ENCODE measurements at places on chromosomes 2 and 18.

DNA sequence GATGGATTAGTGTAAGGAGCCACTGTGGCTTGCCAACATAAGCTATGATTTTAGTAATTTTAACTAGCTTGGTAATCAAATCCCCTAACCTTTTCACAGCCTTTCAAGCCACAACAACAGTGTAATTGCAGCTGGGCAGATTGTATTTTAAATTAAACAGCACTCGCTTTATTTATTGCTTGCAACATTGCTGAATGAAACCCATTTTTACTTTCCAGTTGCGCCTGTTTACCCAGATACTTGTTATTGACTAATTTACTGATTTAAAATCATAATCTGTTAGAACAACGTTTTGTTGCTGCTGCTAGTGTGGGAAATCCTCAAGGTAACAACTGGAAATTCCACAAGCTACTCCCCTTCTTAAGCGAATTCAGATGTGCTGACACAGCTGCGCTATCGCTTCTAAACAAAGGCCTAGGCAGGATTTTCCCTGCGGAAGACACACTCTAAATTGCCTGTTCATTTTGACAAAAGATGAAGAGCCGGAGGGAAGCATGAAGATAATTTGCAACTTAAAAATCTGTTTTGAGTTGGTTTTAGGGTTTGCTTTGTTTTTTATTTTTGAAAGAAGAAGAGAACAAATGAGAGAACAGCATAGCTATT is 283.9 kb downstream of the ALPK2 start:
- no peak for DNase-seq

DNA sequence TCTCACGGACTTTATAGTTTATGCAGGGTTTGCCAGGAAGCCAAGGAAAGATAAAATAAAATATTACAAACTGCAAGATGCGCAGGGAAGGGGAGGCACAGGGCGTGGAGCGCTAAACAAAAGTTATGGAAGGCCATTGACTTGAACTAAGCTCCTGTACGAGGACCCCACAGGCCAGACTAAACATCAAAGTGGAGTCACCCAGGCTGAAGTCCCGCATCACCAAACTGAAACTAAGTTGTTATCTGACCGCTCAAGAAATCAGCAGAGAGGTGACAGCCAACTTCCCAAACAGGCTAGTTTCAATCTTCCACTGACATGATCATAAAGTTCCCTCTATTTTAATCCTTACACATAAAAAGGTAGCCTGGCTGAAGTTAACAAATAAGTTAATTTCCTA is 90.5 kb upstream of the YWHAQ start:
- DNase-seq = no peak

DNA sequence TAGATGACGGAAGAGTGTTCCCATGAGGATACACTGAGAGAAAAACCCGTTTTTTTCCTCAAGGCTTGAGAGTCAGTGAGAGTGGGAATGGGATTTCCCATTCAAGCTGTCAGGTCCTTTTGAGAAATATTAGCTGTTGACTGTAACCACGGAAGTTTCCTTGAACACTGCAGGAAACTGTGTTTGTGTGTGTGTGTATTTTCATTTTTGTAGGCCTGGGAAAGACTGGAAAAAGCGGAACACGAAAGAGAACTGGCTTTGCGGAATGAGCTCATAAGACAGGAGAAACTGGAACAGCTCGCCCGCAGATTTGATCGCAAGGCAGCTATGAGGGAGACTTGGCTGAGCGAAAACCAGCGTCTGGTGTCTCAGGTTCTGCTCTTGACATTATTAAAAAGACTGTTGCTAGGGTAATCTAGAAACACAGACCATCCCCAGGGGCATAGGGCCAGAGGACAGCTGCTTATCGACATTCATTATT is 98.8 kb upstream of the EML6 start:
- DNase-seq = no peak

DNA sequence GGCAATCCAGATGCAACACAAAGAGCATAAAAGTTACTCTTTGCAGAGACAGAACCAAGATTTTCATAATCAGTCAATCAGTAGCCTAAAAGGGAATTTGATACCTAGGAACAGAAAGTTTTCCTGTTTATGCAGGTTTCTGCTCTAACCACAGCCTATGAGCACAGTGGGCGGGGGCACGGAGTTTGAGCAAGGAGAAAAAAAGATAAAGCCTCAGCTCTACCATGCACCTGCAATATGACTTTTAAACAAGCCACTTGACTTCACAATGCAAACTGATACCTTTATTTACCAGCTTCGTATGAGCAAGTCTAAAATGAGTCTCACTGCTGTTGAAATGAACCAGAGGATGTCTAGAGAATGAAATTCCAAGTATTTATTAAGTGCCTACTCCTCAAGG is 5.6 kb upstream of the LRATD1 start:
- DNase-seq = no peak

- DNase-seq = no peak
These were observed 125.3 kb upstream of the KLF7 start for GRCh38 chr2:207290833-207291624.

- DNase-seq = no peak
These were observed 776.1 kb upstream of the RAB6C start for GRCh38 chr2:129203331-129203730.

DNA sequence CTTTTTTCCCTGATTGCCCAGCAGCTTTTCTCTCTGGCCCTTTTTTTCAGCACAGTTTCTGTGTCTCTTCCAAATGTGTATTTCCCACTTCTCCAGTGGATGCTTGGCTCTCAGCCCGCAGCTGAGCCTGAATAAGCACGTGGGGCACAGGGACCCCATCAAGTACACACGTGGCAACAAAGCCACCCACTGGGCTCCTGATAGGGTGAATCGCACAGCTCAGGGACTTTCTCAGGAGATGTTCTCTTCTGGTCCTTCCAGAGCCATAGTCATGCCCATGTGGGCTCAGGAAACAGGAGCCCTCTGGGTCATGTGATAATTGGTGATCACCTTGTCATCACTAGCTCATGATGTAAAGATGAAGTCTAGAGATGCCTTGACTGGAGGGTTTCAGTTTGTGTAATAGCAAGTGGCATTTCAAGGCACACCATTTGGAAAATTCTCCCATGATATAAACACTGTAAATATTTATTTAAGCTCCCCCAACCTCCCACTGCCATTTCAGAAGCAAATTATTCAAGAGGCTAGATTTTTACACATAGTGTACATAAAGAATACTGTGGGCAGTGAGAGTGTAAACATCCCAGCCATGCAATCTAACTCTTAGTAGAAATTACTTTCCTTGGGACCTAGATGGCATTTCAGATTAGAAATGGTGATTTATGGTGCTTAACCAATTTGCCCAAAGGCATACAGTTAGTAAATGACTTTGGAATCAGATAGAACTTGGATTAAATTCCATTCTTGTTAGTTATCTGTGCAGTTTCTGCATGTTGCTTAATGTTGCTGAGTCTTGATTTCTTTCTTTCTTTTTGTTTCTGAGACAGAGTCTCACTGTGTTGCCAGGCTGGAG is 597.5 kb downstream of the SLC4A3 start:
- peak; percentile 53 for DNase-seq

GRCh38 chr2:70094978-70095719 is 7.9 kb downstream of the PCBP1 start:
- DNase-seq = no peak

DNA sequence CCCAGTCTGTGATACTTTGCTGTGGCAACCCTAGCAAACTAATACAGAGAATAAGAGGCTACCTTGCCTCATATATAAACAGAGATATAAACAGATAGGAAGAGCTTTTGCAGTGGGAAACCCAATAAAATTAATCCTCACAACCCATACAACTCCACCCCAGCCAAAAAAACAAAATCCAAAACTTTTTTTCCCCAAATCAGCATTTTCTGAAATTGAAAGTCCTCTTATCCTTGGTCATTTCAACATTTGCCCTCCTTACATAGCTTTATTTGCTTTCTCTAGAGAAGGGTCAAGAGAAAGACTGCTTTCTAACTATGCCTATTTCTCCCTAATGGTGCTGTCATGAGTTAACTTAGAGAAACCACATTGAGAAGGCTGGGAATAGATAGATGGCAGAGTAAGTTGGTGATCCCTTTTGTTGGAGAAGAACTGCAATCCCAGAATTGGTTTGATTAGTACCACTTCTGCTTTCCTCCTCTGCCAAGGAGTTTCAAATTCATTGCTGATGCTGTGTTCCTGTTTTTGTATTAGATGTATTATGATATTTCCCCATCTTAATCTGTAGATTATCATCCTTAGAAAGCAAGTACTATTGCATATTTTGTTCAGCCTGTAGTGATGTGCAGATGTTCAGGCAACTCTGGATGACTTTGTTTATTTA is 76.5 kb upstream of the B3GNT2 start:
- DNase-seq = no peak

- no peak for DNase-seq
These were observed 277.0 kb downstream of the CPS1 start for GRCh38 chr2:210833403-210833802.

DNA sequence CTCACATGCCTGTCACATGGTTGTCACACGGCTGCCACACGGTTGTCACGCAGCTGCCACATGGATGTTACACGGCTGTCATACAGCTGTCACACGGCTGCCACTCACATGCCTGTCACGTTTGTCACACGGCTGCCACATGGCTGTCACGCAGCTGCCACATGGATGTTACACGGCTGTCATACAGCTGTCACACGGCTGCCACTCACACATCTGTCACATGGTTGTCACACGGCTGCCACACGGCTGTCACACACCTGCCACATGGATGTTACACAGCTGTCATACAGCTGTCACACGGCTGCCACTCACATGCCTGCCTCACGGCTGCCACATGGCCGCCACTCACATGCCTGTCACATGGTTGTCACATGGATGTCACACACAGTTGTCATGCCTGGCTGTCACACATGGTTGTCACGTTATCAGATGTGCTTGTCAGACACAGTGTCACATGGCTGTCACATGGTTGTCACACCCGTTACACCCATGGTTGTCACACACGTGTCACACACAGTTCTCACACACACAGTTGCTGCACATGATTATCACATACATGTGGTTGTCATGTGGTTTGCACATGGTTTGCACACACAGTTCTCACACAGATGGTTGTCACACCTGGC is 19.4 kb downstream of the KCNG2 start:
- DNase-seq = no peak

GRCh38 chr2:161052214-161052613 is 108.0 kb upstream of the TANK start:
- no peak for DNase-seq

DNA sequence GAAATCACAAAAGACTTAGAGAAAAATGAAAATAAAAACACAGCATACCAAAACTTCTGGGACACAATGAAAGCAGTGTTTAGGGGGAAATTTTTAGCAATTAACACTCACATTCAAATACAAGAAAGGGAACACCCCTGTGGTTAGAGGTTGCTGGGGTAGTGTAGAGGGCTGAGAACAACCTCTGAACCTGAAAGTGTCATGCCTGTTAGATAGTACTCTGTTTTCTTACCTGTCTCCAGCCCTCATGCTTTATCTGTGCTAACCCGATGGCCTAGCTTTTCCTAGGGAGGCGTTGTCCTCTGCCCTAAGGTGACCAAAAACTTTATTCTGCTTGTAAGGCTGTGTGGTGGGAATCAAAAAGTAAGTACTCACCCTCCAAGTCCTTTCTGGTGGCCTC is 122.6 kb upstream of the OTX1 start:
- no peak for DNase-seq

DNA sequence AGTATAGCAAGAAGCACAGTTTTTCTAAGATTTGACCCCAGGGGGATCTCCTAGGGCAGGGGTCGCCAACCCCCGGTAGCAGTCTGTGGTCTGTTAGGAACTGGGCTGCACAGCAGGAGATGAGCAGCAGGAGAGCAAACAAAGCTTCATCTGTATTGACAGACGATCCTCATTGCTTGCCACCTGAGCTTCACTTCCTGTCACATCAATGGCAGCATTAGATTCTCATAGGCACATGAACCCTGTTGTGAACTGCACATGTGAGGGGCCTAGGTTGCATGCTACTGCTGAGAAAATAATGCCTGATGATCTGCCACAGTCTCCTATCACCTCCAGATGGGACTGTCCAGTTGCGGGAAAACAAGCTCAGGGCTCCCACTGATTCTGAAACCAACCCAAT is 136.2 kb downstream of the RGPD3 start:
- no peak for DNase-seq

DNA sequence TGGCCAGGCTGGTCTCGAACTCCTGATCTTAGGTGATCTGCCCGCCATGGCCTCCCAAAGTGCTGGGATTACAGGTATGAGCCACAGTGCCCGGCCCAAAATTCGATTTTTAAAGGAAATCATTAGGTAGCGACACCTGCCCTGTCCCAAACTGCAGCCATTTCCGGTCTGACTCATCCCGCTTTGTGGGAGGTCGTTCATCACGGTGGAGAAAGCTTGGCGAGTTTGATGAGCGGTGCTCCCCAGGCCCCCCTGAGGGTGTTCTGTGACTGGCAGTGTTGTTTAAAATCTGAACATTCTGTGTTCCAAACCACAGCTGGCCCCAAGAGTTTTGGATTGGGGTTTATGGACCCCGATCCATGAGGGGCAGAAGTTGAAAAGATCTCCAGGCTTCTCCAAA is 53.0 kb upstream of the GLI2 start:
- DNase-seq = no peak

DNA sequence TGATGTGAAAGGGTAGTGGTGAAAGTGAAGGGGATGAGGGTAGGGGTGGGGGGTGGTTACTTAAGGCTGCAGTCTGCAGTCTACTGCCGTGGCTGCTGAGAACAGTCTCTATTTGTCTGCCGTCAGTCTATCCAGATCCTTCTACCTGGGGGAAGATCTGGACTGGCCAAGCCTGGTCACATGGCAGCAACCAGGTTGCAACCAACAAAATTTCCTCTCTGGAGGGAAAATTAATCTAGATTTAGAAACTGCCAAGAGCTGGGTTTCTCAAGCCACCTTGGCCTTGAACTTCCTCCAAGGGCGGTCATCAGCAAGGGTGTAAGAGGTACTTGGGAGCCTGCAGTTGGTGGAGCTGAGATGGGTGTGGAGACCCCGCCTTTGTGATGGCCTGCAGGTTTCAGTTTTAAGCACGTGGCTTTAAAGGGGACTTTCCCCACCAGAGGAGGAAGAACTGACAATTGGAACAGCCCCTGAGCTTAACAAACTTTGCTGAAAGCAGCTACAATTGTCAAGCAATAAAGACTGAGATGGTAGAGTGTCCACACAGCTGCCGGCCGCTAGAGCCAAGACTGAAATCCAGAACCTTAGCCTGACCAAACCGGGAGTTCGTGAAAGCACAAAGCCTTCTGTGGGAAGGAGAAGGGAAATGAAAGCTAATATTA is 31.4 kb upstream of the KCMF1 start:
- DNase-seq = no peak

GRCh38 chr2:199019898-199020507 is 437.7 kb downstream of the SATB2 start:
- peak; percentile 7 for DNase-seq

DNA sequence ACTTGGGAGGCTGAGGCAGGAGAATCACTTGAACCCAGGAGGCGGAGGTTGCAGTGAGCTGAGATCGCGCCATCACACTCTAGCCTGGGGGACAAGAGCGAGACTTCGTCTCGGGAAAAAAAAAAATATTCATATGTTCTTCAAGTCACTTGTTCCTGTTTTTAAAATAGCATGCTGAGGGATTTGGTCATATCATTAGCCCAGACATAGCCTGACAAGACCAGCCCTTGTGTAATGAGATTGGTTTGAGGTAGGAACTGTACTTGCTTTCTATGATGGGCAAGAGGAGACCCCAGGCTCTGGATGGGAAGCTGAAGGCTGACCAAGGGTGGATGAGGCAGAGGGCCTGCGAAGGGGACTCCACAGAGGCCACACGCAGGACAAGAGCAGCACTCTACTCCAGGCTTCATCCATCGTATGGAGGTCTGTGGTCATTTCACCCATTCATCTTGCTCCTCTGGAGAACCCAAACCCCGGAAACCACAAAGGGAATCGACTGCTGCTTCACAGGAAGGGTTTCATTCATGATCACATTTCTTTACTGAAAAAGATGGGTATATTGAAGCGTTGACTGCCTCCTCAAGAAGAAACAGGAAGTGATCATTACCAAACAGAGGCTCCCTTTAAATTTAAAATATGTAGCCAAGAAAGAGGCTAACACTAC is 87.1 kb upstream of the ZNF397 start:
- DNase-seq = no peak

Data from HTR-8/SVneo (cell line).